M059J (cell line): ENCODE measurements at places on chromosomes 6 and 20. TPM values are rescaled to one million over a fixed set of nuclear protein-coding genes. Genes with fewer than 3 reads are reported as not detected.

SLC32A1 gene
- total RNA-seq: not detected in 2 replicates

HLA-DPA1 gene
- 1.3 and 2.0 TPM in 2 replicates for total RNA-seq

OR11A1 gene
- not detected in 2 replicates for total RNA-seq

CST5 gene
- not detected in 2 replicates for total RNA-seq

ENPP5 gene
- total RNA-seq: 0.22 and 1.0 TPM in 2 replicates

PYGB gene
- 94.7 and 131 TPM in 2 replicates for total RNA-seq

OLIG3 gene
- not detected in 2 replicates for total RNA-seq

LBP gene
- total RNA-seq: 0.22 TPM in 1 of 2 replicates, not detected in the other

NOL4L gene
- 10.3 and 14.2 TPM in 2 replicates for total RNA-seq

SLC17A9 gene
- not detected in 2 replicates for total RNA-seq

PARD6B gene
- total RNA-seq: 9.4 and 16.6 TPM in 2 replicates

MOCS1 gene
- 5.9 and 7.0 TPM in 2 replicates for total RNA-seq
